ENCODE measurements at places on chromosomes 12 and 14. TPM values are rescaled to one million over a fixed set of nuclear protein-coding genes. Genes with fewer than 3 reads are reported as not detected.

- no peaks in the 10 kb centered on the region for H3K27me3 ChIP-seq
- no peak for DNase-seq
- H3K4me3 ChIP-seq, result no peak overlapping the region
- no peak overlapping the region for H3K27ac ChIP-seq
Measured at GRCh38 chr14:67892466-67893100, 73.0 kb downstream of the RAD51B start.

DNA sequence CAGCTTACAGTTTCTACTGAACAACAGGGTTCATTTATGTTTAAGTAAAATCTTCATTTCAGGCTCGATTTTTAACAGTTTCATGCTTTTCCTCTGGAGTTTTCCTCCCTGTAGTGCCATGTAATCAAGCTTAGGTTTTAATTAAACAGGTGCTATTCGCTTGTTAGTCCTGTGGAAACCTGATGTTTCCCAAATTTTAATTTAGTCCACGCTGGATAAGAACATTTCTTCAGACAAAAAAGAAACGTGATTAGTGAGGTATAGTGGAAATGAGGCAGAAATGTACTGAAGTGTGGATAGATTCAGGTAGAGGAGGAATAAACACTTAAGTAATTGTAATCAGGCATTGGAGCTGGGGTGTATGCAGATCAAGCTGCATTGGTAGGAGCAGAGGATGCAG is 1217.5 kb downstream of the AACS start:
- DNase-seq, result no peak
- H3K4me1 ChIP-seq, result no peaks in the 10 kb centered on the region

GRCh38 chr12:26614011-26614616 is 218.9 kb downstream of the ITPR2 start:
- no peak overlapping the region for H3K27ac ChIP-seq
- DNase-seq, result no peak
- no peaks in the 10 kb centered on the region for H3K27me3 ChIP-seq
- no peaks in the 10 kb centered on the region for H3K4me1 ChIP-seq
- peaks cover 9% of the 10 kb centered on the region for H3K36me3 ChIP-seq
- no peak overlapping the region for H3K4me3 ChIP-seq

Gene FAM90A1
- total RNA-seq, result 0.43 TPM

DNA sequence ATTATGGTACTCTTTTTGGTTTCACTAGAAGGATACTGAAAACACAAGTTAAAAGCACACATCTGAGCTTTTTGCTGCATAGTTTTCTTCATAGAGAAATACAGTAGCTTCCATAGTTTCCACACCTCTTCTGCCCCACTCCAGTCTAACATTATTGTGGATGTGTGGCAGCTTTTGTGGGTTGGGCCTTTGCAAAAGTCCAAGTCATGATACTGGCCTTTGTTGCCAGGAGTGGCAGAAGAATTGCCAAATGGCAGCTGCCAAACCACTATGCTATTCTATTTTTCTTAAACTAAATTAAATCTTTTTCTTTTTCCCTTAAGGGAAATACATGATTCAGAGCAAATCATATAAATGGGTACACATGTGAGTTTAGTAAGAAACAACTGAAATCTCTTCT is 114.8 kb downstream of the PLEKHA5 start:
- H3K4me3 ChIP-seq, result no peak overlapping the region
- no peaks in the 10 kb centered on the region for H3K36me3 ChIP-seq
- H3K27ac ChIP-seq, result no peak overlapping the region
- H3K27me3 ChIP-seq, result no peaks in the 10 kb centered on the region
- DNase-seq, result no peak
- H3K4me1 ChIP-seq, result peaks cover 10% of the 10 kb centered on the region

GRCh38 chr12:49335955-49336644 is 888 bp downstream of the C1QL4 start:
- H3K27ac ChIP-seq, result no peak overlapping the region
- peaks cover 17% of the 10 kb centered on the region for H3K4me1 ChIP-seq
- no peak overlapping the region for H3K4me3 ChIP-seq
- no peak for DNase-seq
- H3K36me3 ChIP-seq, result no peaks in the 10 kb centered on the region

Gene AQP2
- total RNA-seq, result not detected

GRCh38 chr12:82852529-82852928 is 165.8 kb downstream of the TMTC2 start:
- peaks cover 6% of the 10 kb centered on the region for H3K4me1 ChIP-seq
- no peak overlapping the region for H3K27ac ChIP-seq
- H3K27me3 ChIP-seq, result no peaks in the 10 kb centered on the region
- H3K4me3 ChIP-seq, result no peak overlapping the region
- DNase-seq, result no peak
- H3K36me3 ChIP-seq, result no peaks in the 10 kb centered on the region

- no peak for DNase-seq
- no peaks in the 10 kb centered on the region for H3K36me3 ChIP-seq
- H3K27ac ChIP-seq, result no peak overlapping the region
- H3K27me3 ChIP-seq, result no peaks in the 10 kb centered on the region
Measured at GRCh38 chr12:118521036-118521370, 144.6 kb downstream of the SUDS3 start.

Gene KLRK1
- 8.1 TPM for total RNA-seq

Gene NEUROD4
- total RNA-seq, result not detected

GRCh38 chr12:53103860-53104305 is 597 bp downstream of the SOAT2 start:
- H3K27me3 ChIP-seq, result no peaks in the 10 kb centered on the region
- H3K4me3 ChIP-seq, result no peak overlapping the region
- H3K27ac ChIP-seq, result no peak overlapping the region

All from upper lobe of right lung (tissue), 1 donor.